Activated CD4-positive, alpha-beta memory T cell treated with anti-CD3 and anti-CD28 coated beads, Interleukin-2, amount 10 ng/mL, durations not matched to agents 7 days and 5 days (primary cell): ENCODE measurements at places on chromosomes 3 and 15. TPM values are rescaled to one million over a fixed set of nuclear protein-coding genes. Genes with fewer than 3 reads are reported as not detected.
A peak's percentile ranks its signal among the peaks of the same experiment; 100 is the strongest.

Gene NR1I2
- 0.20 TPM for total RNA-seq

Gene FILIP1L
- 1.9 TPM for total RNA-seq

Gene MST1
- 8.6 TPM for total RNA-seq

Gene SLC22A14
- not detected for total RNA-seq

Gene GPR171
- 222 TPM for total RNA-seq

Gene LIPC
- total RNA-seq: 0.68 TPM

Gene GLT8D1
- total RNA-seq: 43.4 TPM

Gene PRR20G
- not detected for total RNA-seq

Gene A4GNT
- not detected for total RNA-seq

Gene RASL12
- total RNA-seq: not detected

DNA sequence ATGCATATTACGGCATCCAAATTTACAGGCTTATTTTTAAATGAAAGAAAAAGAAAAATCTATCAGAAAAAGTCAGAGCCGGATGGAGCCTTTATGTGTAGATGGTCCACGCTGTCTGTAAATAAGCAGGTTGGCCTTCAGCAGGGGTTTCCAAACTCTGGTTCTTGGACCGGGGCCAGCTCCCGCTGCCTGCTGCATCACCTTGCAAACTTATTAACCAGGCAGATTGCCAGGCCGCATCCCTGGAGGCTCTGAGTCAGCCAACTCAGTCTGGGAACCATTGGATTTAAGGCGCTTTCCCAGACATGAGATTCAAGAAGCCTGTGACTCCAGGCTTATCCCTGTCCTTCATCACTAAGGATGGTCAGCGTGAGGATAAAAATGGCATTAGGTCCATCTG, 212.4 kb downstream of the OPA1 start:
- no peak for DNase-seq

- DNase-seq: peak; percentile 24
These were observed 986 bp downstream of the KPNA4 start for GRCh38 chr3:160564258-160564911.

DNA sequence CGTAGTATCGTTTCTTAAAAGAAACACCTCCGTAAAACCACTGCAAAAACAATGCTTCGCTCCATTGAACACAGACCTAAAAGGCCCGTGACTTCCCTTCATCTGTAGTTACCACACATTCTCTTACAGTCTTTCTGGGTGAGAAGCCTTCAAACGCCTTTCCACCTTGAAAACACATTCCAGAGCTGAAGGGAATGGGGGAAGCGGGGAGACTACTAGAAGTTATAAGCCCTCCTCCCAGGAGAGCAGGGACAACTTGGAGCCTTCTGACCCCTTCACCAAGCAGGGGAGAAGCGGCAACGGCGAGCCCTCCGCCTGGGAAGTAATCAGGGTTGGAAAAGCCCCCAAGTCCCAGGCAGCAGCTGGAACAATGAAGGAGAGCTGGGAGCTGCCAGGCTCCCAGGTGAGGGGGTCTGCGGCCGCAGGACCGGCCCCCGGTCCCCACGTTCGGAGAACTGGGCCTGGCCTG, 461 bp downstream of the SECISBP2L start:
- no peak for DNase-seq

DNA sequence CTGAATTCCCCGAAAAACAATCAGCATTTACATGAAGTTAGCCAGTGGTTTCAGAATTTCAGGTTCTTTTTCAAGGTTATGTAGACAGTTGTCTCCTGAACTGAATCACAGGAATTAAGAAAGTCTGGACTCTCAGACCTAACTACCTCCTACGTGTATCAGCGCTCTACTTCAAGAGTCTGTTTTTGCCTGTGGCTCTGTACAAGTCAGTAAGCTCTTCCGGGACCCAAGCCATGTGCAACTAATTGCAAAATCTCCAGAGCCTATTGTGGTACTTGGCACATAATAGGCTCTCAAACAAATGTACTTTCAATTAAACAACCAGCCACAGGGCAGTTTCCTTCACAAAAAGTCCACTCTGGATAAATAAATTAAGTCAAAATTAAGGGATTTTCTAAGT, 414.2 kb downstream of the PDCD6IP start:
- DNase-seq: no peak

- DNase-seq: peak; percentile 31
These were observed 179.4 kb downstream of the GBE1 start for GRCh38 chr3:81581966-81582599.

- DNase-seq: no peak
These were observed 21.8 kb downstream of the MAP2K5 start for GRCh38 chr15:67564021-67564967.

GRCh38 chr3:195204360-195205163, 66.4 kb downstream of the XXYLT1 start:
- no peak for DNase-seq

DNA sequence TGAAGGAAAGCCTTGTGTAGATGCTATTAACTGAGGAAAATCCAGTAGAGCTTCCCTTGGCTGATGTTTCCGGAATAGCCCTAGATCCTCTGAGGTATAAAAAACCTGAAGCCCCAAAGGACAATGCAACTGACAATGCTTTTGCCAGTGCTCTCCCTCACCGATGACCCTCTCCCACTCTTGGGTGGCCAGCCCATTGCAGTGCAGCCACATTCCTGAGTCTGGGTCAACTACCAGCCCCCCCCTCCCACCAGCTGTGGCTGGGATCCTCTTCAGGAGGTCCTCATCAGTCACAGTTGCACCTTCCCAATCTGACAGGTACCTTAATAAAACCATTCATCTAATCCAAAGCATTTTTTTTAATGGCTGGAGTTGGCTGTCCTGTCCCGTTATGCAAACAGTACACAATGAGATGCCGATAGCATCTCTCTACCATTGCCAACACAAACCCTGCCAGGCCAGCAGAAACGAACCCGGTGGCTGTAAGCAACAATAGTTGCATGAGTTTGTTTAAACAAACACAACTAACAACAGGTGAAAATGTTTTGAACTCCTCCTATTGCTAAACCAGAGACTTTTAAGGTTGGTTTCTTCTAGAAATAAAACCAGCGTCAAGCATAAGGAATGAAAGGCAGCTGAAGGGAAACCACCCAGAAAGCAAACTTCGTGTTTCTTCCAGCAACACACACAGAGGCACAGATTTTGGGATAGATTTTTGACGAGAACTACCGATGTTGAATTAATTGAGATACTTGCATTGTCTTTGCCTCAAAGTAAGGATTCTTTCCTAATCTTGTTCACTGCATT, 128.3 kb upstream of the ARHGEF3 start:
- no peak for DNase-seq

DNA sequence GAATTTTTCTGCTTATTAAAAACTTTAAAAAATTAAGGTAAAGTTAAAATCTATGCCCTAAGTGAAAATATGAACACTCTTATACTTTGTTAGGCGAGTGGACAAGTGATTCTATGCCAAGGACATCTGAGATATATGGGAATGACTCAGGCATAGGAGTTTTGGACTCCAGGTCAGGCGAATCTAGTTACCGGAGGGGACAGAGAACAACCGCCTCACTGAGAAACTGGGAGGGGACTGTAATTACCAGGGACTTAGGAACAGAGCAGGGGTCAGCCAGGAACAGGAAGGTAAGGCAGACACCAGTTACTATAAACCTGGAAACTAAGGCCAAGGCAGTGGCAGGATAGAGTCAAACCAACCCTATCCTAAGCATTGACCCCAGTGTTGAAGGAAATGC, 16.8 kb upstream of the ATP1B3 start:
- no peak for DNase-seq

DNA sequence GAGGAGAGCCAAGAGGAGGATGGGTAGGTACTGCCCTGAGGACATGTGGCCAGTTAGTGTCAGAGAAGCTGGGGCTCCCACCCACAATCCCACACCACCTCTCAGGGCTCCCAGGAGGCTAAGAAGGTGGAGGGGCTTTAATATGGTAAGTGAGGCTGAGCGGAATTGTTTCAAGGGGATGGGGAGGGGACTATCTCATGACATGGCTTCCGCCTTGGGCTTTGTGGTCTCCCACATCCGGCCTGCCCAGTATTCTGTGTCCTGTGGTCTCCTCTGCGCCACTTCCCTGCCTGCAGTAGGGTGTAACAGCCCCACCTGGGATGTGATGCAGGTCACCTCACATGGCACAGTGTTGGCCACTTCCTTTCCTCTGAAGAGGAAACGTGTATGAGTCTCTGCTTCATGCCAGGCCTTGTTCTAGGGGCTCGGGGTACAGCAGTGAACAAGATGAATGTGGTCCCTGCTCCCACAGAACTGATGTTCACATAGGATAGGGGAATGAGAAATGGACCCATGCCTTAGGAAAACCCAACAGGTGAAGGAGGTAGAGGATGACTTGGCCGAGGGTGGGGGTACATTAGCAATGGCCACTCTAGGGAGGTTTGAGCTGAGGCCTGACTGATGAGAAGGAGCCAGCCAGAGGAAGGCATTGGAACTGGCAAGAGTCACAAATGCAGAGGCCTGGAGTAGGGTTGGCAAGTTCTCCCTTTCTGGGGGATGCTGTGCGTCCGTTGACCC, 3.2 kb downstream of the NEIL1 start:
- peak; percentile 94 for DNase-seq

- DNase-seq: no peak
These were observed 8.9 kb upstream of the RPS27L start for GRCh38 chr15:63166219-63166618.

DNA sequence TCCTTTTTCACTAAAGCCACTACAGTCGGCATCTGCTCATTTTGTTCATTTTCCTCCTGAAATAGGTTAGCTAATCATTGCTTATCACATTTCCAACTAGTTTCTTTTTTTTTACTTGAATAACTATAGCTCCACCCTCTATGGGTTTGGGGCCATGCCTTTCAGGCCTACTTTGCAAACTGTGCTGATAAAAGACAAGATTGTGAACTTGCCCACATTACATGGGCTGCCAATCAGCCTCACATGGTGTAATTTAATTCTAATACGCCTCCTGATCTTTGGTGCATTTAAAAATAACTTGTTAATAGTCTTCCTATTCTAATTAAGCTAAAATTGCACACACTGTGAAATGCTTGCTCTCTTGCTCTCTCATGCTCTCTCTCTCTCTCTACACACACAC, 90.5 kb downstream of the TGFBR2 start:
- DNase-seq: no peak

DNA sequence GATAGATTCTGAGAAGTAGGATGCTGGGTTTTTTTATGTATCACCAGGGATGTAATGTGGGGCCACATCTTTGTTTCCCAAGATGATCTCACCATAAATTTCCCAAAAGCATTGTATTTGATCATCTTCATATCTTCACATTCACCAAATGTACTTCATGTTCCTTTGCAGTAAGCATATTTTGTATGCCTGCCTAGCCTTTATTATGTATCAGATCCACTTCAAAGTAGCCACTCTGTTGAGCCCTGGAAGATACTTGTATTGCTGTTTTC, 14.2 kb upstream of the GATM start:
- no peak for DNase-seq

- no peak for DNase-seq
These were observed 221.2 kb downstream of the IGSF11 start for GRCh38 chr3:118813472-118813871.

DNA sequence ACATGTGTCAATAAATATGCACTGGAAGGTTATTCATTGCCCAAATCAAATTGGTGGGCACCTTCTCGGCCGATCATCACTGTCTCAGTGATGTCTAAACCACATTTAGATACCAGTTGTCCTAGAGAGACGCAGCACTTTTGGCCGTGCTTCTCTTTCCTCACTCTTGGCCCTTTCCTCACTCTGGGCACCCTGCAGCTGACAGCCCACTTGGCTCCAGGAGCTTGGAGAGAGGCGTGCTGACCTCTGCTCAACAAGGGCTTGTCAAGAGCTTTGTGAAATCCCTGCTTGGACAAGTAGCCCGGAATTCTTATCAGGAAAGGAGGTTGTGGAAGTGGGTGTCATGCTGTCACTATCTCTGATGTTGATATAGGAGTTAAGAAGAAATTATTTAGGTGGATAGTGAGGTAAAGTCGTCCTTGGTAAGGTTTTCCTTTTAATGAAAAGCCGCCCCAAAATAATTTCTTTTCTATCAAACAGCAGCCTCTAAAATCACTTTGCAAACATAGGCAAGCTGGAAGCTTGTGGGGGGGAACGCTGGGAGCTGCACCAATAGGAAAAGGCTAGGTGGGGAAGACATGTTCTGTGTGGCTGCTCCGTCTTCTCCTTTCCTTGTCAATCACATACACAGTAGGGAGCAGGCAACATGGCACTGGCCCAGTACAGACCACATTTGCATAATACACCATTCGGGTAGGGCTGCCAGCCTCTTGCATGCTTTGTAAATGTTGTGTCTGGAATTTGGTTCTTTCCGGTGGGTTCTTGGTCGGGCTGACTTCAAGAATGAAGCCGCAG, 126.8 kb upstream of the UBE3A start:
- no peak for DNase-seq
